GM10248 (cell line): ENCODE measurements at places on chromosomes 6 and 20.

DNA sequence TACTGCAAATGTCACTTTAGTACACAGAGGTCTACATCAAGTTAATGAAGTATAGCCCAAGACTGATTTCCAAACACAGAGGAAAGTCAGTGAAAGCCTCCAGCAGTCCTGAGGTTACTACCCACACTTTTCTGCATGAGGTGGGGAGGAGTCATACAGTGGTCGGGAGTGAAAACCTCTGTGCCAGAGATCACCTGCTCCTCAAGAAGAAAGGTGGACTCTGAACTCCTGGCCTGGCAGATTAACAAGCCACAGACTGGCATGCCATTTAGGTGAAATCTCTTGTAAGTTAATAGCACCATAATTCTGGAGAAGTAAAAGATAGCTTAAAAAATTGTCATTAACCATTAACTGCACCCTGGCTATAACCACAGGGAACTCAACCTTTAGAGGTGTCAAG is 125.0 kb upstream of the LAMP5 start:
- DNase-seq, result no peak

DNA sequence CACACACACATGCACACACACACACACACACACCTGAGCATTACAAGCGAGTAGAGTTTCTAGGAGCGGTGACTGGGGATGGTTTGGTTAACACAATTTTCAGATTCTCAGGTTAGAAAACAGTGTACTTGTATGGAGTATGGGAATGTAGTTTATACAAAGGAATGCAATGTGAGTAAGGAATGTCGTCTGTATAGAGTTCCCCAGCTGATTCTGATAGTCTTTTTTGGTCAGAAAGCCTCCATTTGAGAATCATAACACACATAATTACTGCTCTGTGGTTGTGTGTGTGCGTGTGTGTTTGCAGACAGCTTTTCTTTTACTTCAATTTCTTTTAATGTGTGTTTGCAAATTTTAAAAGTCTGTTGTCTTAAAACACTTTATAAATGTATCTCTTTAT is 93.2 kb downstream of the MYO6 start:
- no peak for DNase-seq

DNA sequence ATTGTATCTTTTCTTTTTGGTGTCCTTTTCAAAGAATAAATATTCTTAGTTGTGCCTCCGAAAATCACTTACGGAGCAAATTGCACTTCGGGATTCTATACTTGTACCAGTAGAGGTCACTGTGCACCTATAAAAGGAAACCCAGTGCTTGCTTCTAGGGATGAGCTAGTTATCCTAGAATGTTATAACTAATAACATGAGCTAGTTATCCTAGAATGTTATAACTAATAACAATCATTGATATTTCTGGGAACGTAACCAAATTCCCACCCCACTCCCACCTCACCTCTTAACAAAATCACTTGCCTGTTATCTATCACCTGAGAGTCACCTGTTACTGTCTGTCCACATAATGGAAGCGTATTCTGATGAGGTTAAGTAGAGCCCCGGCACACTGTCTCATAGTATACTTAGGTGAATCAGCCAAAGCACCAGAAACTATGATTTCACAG is 126.9 kb upstream of the TIAM2 start:
- DNase-seq, result no peak

GRCh38 chr20:16013631-16014030 is 559.6 kb downstream of the KIF16B start:
- DNase-seq, result no peak

- no peak for DNase-seq
Measured at GRCh38 chr6:113205553-113205952, 651.6 kb upstream of the MARCKS start.

DNA sequence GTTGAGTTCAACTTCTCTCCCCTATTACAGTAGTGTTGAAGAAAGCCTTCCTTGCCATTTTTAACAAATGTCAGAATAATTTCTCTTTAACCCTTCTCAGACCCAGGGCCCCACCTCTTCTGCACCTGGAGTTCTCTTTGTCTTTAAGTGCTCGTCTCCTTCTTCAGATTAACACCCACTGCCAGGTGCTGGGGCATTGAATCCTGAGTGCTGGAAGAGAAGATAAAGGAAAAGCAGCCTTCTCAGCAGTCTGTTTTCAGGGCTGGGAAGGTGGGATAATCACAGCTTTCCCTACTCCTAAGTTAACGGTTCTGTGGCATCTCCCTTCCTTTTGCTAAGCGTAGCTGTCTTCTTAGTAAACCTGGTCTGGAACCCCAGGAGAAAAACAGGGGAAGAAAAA is 114.6 kb upstream of the TAB2 start:
- no peak for DNase-seq

DNA sequence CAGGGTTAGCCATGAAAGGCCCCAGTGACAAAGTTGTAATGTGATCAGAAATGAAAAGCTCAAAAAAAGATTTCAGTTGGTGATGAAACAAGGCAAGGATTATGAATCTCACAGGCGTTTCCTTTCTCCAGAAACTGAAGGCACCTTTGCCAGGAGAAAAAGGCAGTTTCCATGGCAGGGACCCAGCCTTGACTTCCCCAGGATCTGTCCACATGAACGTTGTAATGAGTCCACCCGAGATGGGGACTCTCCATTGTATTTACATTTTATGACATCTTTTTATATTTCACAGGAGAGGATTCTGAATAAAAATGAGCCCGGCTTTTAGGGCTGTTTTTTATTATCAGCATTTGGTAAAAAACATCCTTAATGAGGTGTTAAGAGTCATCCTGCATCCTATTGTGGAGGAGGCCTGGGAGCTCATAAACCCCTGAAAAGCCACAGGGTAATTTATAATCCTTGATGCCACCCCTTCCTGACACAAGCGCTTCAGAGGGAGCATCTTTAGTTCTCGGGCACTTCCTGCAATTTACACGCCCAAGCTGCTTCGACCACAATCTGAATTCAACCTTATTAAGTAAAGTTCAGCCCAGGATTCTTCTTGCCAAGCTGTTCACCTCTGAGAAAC is 74.1 kb upstream of the SALL4 start:
- no peak for DNase-seq

DNA sequence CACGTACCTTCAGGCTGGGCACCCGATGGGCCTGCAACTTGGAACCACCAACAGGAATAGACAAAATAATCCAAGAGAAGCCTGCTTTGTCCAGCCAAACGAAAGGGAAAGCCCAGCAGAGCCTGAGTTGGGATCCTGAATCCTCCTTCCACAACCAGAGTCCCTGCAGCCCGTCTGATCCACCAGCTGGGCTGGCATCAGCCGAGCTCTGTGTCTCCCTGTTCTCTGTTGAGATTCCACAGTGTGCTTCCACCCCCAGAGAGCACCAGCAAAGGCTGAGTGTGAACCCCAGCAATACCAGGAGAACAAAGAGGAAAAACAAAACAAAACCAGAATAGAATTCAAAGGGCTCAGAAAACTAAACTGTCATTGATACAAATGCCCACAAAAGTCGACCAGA is 104.2 kb upstream of the PRND start:
- DNase-seq, result no peak

- DNase-seq, result no peak
Measured at GRCh38 chr6:111609827-111610526, 4.3 kb upstream of the TRAF3IP2 start.

GRCh38 chr20:44019638-44020335 is 105.1 kb downstream of the TOX2 start:
- DNase-seq, result no peak

GRCh38 chr20:44069203-44070011 is 117.6 kb downstream of the JPH2 start:
- DNase-seq, result peak; percentile 51

DNA sequence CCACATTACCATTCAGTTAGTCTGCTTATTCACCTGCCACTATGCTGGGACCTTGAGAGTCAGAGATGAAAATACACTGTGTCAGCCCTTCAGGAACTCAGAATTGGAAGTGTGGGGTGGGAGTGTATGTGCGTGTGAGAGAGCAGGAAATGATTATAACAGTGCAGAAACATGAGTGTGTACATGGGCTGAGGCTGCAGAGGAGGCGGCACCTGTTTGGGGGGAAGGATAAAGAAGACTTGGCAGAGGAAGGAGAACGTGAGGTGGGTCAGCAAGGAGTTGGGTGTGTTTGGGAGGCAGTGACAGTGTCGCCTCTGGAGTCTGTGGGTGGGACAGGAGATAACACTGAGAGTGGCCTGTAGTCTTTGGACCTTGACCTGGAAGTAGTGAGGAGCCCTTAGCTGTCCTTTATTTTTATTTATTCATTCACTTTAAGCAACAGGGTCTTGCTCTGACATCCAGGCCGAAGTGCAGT is 3.1 kb downstream of the CHMP4B start:
- DNase-seq, result no peak

- DNase-seq, result no peak
Measured at GRCh38 chr6:32627831-32628230, 9.4 kb upstream of the HLA-DQA1 start.

DNA sequence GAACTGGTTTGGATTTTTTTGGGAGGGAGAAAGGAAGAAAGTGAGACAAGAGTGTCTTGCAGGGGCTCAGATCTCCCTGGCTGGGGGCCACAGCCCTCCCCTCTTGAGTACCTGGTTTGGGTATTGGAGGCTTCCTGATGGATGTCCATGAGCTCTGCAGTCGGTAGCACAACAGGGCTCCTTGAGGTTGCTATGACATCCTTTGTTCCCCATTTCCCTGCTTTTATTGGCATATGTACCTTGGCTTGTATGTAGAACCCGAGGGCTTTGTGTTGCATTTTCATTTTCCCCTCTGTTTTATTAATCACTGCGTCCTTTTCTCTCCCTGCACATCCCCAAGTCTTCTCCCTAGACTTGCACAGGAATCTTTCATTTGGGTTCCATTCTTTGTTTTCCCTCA is 355.5 kb upstream of the TSHZ2 start:
- no peak for DNase-seq

DNA sequence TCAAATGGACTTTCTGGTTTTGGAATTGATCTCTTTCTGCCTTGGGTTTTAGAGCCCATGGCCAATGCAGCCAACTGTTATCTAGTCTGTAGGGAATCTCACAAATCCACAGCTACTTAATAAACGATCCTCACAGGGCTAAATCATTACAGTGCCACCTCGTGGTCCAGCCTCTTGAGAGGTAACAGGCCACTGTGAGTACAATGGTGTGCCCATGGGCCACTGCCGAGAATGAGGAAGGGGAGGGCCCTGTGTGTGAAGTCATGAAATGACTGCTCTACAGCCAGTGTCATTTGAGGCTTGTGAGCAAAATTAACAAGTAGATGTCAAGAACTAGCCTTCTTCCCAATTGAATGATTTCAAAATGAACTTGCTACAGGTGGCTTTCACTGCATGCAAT is 54.3 kb upstream of the GMPR start:
- DNase-seq, result peak; percentile 53

DNA sequence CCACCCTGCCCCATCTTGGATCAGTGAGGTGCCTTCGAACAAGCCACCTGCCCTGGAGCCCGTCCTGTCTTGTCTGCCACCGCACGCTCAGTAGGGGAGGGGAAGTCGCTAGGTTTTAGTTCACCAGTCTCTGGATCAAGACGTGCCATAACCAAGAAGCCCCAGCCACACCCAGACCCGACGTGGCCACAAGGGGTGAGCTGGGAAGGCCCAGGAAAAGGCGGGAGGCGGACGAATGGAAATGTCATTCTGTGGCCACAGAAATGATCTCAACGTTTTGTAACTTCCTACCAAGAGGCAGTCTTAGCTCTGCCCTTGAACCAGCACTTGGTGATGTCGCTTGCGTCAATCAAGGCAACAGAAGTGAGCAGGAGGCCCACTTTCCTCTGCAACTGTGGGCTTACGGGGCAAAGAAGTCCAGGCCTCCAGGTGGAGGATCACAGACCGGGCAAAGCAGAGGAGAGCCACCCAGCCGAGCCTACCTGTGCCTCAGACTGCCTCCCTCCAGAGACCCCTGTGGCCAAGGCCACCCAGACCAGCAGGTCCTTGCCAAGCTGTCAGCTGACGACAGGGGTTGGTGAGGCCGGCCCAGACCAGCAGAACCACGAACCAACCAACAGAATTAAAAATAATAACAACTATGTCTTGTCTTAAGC is 14.5 kb downstream of the GMEB2 start:
- no peak for DNase-seq

DNA sequence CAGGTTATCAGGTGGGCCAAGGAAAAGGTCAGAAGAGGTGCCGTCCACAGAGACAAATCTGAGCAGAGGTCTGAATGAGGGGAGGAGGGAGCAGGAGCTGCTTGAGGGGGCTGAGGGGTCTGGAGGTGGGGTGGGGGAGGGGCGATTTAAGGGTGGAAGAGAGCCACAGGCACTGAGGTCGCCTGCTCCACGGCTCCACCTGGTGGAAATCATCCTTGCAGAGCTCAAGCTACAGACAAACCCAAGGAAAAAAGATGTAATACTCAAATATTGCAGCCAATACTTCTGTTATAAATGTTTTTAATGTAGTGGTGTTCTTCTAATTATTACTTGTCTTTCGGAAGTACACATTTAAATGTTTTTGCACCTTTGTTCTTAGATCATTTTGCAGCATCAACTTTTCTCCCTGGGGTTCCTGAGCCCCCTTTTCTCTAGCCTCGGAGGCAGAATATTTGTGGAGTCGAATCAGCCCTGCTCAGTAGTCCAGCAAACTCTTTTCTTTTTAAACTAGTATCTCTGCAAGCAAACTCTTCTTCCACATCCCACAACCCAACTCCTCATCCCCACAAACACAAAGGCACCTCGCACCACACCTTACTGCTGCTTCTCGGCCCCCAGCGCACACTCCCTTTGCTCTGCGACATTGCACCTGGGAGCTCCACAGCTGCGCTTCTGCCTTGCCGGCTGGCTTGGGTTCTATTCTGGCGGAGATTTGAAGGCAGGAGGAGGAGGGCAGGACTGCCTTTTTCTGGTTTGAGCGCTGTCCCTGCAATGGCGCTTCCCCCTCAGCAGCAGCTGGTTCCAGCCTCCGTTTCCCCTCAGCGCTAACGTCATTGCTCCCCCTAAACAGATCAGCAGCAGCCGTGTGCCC is 51.0 kb upstream of the TFAP2A start:
- DNase-seq, result peak; percentile 50

- DNase-seq, result no peak
Measured at GRCh38 chr6:61675734-61676133, 610.3 kb downstream of the KHDRBS2 start.

- no peak for DNase-seq
Measured at GRCh38 chr6:89952686-89953085, 58.4 kb downstream of the GJA10 start.

DNA sequence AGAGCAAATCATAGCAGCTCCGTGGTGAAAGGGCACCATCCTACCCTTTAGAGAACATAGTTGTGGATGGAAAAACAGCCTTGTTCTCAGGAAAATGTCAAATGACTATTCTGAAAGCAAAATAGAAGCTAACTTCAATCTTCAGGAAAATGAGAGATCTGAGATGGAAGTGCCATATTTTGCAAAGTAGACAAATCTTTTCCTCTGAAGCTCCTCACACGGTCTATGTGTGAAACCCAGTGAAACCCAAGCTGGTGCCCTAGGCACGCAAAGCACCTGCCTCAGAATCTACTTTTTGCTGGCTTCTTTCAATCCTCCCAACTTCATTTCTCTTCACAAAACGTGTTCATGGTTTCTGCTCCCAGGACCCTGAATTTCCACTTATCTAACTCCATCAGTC is 325.2 kb upstream of the CDH4 start:
- no peak for DNase-seq

- no peak for DNase-seq
Measured at GRCh38 chr6:122930252-122931180, 65.5 kb upstream of the CLVS2 start.

GRCh38 chr6:167302796-167303195 is 11.7 kb downstream of the UNC93A start:
- no peak for DNase-seq
